Kidney glomerular epithelial cell (primary cell): ENCODE measurements at places on chromosomes 4 and X.

DNA sequence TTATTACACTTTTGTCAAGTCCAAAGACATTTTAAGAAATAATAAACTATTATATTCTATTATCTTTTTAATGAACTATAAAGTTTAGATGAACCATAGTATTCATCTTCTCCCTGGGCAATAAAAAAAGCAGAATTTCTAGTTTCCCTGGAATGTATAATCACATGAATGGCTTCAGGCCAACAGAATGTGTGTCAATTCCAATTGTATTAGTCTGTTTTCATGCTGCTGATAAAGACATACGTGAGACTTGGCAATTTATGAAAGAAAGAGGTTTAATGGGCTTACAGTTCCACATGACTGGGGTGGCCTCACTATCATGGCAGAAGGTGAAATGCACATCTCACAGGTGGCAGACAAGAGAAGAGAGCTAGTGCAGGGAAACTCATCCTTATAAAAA lies 70.7 kb upstream of the ANXA10 start:
- no peak for DNase-seq

- no peak for DNase-seq
Measured at GRCh38 chr4:57580710-57581599, 470.8 kb upstream of the IGFBP7 start.

GRCh38 chr4:169119536-169119935 lies 109.5 kb upstream of the CBR4 start:
- no peak for DNase-seq

DNA sequence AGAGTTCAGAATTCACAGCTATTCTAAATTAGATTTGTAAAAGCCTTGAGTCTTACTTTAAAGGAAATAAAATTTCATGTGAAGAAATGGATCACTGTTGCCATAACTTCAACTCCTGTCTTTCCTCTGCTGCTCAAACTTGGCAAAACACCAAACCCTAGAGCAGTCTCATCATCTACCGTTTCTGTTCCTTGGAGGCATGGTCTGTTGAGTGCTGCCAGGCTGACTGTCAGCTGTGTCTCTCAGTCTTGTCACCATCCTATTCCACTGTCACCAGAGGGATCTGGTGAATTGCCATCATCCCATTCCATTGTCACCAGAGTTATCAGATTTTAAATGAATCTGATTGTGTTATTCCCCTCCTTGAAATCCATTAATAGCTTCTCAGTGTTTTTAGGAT lies 55.6 kb downstream of the STIM2 start:
- no peak for DNase-seq

DNA sequence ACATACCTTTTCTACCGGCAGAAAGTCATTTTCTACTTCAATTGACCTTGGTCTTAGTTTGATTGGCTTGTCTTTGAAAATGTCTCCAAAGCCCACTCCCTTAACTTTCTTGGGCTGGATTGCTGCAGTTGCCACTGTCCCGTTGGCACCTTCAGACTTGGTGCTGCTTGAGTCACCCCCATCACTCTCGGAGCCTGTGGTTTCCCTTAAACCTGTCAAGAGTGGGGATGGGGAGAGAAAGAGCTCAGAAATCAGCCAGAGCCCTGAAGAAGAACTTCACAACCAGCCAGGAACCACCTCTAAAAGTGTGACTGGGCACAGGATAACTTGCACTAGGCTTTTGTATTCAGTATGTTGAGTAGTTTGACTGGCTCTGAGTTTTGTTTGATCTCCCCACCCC lies 168.5 kb upstream of the MAP3K15 start:
- no peak for DNase-seq

DNA sequence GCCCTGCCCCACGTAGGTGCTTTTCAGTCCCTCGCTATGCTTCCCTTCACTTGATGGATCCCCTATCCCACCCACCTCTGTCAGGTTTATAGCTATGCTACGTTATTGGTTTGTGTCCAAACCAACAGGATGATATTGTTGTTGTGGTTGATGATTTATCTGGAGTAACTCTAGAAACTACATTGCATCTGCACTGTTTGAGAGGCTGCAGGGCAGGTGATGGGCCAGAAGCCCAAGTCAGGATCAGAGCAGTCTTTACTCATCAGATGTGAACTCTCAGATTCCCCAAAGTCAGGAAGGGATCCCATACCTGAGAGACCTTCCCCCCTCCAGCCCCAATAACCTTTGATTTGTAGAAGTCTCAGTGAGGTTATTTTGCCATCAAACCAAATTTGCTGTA lies 34.7 kb downstream of the ARX start:
- no peak for DNase-seq

DNA sequence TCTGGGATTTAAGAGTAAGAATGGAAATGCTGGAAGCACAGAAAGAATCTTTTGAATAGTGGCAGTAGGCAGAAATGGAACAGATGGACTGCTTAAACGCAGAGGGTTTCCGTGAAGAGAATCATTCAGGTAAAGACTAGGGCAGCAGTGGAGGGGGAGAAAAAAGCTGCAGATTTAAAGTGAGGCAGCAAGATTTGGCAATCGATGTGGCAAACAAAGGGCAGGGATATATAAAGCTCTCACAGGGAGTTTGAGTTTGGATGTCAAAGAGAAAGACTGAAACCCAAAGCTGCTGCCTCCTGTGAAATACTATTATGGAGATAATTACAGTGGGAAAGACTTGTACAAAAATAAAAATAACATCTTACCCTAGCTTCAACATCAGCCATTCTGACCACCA lies 384.0 kb downstream of the CENPC start:
- DNase-seq: no peak

DNA sequence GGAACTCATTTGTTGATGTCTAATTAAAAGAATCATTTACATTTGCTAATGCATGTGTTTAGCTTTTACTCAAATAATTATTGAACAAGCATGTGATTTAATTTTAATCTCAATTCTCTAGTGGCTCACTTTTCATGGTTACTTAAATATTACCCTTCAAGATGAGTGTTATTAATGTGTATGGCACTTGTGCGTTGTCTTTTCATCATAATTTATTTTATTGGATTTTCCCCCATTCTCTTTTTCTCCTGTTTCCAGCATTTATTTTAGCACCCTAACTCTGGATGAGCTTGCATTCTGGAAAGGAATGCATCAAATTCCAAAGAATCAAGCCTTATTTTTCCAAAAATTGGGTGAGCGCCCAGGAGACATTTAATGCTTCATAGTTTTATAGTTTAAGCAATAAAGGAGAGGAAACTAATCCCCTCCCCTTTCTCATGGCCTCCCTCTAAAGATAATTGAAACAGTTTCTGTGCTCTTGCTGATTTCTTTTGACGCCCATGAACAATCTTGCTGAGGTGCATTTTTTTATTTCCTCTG lies 191.1 kb upstream of the FAT4 start:
- DNase-seq: no peak

DNA sequence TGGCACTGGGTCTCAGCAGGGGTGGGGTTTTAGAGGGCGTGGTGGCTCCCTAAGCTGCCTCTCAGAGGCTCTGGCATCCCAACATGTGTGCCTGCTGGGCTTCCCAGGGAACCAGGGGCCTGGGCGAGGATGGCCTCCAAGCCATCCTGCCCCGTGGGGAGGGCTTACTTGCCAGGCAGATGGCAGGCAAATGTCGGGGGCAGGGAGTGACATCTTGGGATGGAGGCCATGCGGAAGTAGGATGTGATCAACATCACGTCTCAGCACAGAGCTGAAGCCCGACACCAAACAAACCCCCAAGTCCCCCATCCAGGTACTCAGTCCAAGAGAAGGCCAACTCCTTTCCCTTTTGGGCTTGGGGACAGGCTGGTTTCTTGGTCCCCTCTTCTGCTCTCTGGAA lies 4.7 kb downstream of the L1CAM start:
- DNase-seq: no peak

GRCh38 chr4:99753931-99754330 lies 62.7 kb upstream of the DAPP1 start:
- DNase-seq: no peak

- no peak for DNase-seq
Measured at GRCh38 chr4:140156529-140157171, 2.7 kb upstream of the MAML3 start.

- DNase-seq: peak; percentile 1
Measured at GRCh38 chrX:53265771-53266574, 15.4 kb downstream of the IQSEC2 start.

- no peak for DNase-seq
Measured at GRCh38 chr4:138567696-138568095, 325.5 kb upstream of the SLC7A11 start.

DNA sequence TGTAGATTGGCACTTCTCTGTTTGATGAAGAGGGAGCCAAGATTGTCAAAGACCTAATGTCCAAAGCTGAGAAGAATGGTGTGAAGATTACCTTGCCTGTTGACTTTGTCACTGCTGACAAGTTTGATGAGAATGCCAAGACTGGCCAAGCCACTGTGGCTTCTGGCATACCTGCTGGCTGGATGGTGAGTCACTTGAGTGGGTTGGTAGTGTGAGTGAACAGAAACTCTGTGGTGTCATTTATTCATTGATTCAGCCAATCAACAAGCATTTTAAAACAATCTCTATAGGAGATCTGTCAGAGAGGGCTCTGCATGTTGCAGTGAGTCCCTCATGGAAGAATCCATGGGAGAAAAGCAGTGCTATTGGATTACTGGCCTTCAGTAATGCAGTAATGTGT lies 16.3 kb downstream of the TAF9B start:
- no peak for DNase-seq

- no peak for DNase-seq
Measured at GRCh38 chrX:68432648-68433047, 647 bp downstream of the OPHN1 start.

GRCh38 chrX:39480963-39481362 lies 616.8 kb downstream of the BCOR start:
- no peak for DNase-seq

- no peak for DNase-seq
Measured at GRCh38 chr4:42225286-42225685, 72.8 kb upstream of the BEND4 start.

GRCh38 chr4:139099366-139099982 lies 77.5 kb downstream of the ELF2 start:
- peak; percentile 66 for DNase-seq

DNA sequence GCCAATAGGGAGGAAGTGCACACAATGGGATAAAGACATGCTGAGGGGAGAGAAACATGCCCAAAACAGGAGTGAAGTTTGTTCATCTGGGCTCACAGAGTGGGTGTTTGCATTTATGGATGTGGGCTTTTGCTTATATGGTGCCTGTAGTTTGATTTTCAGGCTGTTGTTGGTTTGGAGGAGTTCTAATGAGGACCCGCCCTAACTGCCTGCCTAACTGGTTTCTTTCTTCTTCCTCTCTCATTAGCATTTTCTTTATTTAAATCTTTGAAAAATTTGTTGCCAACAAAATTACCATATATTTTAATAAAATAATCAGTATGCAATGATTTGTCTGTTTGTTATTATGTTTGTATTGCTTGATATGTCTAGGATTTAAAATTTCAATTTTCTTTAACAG lies 1965.8 kb downstream of the C4orf33 start:
- DNase-seq: no peak

GRCh38 chr4:178082906-178083305 lies 640.7 kb upstream of the AGA start:
- DNase-seq: no peak

DNA sequence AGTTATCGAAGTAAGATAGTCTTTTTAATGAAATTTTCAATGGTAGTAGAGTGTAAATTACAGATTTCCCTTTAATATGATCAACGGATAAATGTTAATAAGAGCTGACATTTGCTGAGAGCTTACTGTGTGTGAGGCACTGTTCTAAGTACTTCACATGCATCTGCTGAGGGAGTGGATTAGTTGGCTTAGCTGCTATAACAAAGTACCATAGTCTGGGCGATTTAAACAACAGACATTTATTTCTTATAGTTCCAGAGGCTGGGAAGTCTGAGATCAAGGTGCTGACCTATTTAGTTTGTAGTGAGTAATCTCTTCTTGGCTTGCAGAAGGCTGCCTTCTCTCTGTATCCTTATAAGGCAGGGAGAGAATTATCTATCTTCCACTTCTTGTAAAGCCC lies 174.3 kb downstream of the CEP135 start:
- DNase-seq: no peak

GRCh38 chrX:38318606-38319005 lies 8.7 kb downstream of the RPGR start:
- no peak for DNase-seq

- DNase-seq: no peak
Measured at GRCh38 chr4:75490155-75490554, 24.0 kb downstream of the RCHY1 start.

DNA sequence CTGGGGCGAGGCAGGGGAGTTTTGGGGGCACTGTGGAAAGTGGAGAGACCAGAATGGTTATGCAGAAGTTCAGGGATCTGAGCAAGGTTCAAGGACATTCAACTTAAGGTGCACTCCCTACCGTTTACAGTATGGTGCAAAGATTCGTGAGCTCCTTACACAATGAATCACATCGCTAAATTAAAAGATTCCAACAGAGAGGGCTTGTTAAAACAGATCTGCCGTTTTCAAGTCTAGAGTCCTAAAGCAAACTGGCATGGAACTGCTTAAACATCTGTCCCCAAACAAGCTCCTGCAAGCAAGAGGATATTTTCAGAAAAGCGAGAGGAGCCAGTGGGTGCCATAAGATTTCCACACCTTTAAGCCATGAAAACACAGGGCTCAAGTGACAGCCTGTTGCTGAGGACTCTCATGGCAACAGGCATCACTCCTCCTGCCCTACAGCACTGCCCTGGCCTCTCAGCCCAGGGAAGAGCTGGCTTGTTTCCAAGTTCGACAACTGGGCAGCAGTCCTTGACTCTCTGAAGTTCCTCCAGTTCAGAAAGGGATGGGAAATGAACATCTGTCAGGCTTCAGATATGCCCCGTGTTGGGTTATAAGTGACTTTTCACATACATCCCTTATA lies 10.0 kb downstream of the FAM184B start:
- DNase-seq: no peak

GRCh38 chr4:179248821-179249220 lies 1806.6 kb upstream of the AGA start:
- no peak for DNase-seq

- no peak for DNase-seq
Measured at GRCh38 chr4:123526511-123526910, 129.9 kb downstream of the SPRY1 start.
